ENCODE measurements at places on chromosomes 7 and 10. TPM values are rescaled to one million over a fixed set of nuclear protein-coding genes. Genes with fewer than 3 reads are reported as not detected.

DNA sequence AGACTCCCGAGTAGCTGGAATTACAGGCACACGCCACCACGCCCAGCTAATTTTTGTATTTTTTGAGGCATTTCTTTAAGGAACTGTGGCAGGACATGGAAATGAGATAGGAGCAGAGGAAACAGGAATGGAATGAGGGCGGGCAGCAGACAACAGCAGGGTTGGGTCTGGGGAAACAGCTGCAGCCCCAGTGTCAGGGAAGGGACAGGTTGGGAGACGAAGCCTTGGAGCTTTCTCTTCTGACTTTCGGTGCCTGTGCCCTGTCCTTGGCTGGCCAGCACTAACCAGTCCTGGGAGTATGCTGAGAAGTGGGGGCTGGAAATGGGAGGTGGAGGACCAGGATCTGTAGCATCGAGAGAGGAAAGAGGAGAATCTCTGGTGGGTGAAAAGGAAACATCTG, 47.4 kb downstream of the ATOH7 start:
- DNase-seq, result no peak

DNA sequence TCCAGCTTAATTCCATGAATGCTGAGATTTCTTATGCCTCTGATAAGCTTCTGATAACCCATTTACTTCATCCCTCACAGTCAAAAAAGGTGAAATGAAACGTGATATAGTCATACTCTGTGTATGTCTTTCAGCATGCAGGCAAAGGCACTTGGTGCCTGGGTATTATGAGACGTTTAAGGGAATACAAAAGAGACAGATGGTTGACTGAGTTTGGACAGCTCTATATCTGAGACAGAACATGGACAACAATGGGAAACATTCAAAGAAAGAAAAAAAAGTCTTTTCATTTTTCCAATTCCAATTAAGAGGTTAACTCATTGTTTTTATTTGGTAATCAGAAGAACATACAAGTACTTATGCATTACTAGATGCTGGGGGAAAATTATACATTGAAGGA, 96.2 kb downstream of the PPP1R17 start:
- no peak for DNase-seq

- DNase-seq, result no peak
Measured at GRCh38 chr7:105279688-105280007, 109.1 kb downstream of the SRPK2 start.

GRCh38 chr7:116399819-116400218, 99.7 kb upstream of the CAV2 start:
- DNase-seq, result peak; percentile 92

- peak; percentile 23 for DNase-seq
Measured at GRCh38 chr10:29063806-29064644, 224.8 kb upstream of the LYZL1 start.

- no peak for DNase-seq
Measured at GRCh38 chr7:87926581-87927461, 7.2 kb upstream of the ADAM22 start.

- DNase-seq, result peak; percentile 78
Measured at GRCh38 chr10:114876602-114877300, 55.2 kb downstream of the FHIP2A start.

- no peak for DNase-seq
Measured at GRCh38 chr7:2165610-2166594, 66.8 kb downstream of the MAD1L1 start.

DNA sequence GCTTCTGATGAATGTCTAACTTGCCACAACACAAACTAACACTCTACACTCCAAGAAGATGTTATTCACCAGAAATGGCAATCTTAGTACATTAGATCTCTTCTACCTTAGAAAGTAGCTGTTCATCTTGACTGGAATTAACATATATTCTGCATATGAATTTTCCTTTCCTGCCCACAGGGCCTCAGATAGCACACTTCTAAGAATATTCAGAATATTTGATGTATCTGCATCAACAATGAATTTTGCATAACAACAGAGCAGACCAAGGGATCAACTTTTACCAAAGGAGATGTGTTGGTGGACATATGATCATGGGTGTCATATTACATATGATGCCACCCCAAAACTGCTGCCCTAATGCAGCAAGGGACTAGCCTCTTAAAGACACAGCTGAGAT, 960.8 kb upstream of the GHITM start:
- no peak for DNase-seq

DNA sequence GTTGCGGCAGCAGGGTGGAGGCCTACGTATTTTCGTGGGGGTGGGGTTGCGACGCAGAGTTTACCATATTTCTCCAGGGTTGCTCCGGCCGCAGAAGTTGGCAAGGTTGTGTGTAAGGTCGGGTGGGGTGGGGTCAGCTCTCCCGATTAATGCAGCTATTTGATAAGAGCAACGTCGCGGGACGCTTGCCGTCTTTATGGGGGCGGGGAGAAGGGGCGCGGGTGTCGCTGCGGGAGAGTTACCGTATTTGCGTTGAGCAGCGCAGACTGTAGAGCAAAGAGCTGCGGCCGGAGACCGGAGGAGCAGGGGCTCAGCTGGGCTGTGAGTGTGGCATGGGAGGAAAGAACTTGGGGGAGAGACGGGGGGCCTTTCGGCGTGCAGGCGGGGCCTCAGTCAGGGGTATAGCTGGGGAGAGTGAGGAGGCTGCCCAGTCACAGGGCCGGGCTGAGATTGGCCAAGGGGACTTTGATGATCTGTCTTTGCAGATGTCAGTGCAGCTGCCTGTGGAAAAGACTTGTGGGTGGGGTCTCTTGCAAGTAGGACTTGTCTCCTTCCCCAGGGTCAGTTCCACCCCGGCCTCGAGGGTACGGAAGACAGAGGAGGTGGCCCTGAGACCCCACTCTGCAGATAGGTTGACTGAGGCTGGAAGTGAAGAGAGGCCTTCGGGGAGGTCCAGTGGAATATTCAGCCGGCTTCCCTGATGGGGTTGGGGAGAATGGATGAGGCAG, 26.6 kb downstream of the ZNF775 start:
- DNase-seq, result no peak

DNA sequence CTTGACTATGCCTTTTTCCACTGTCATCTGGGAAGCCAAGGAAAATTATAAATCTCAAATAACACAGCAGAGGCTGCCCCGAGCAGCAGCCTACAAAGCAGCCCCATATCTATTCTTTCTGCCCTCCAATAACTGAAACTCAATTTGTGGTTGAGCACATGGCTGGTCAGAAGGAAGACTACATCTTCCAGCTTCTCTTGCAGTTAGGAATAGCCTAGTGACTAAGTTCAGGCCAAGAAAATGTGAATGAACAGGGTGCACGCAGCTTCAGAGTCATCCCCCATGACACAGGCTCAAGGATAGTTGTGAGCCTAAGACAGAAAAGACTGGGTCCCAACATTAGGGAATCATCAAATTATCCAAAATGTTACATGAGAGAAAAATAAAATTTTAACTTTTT, 42.3 kb downstream of the CHCHD3 start:
- DNase-seq, result no peak

GRCh38 chr10:113000442-113000841, 50.4 kb downstream of the TCF7L2 start:
- DNase-seq, result no peak

DNA sequence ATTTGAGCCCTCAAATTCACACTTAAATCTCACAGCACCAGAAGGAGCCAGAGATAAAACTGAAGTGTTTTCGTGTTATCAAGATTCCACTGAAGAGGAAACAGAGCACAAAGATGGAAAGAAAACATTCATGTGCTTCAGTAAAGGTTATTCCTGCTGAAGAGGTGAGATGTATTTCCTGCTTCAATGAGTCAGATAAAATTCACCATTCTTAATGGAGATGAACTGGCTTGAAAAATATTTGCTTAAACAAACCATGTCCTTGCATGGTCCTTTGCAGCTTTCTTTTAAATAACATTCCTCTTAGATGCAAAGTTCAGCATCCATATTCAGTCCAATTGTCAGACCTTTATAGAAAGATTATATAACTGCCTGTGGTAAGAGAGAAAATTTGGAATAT, 294.2 kb downstream of the IPMK start:
- peak; percentile 39 for DNase-seq

DNA sequence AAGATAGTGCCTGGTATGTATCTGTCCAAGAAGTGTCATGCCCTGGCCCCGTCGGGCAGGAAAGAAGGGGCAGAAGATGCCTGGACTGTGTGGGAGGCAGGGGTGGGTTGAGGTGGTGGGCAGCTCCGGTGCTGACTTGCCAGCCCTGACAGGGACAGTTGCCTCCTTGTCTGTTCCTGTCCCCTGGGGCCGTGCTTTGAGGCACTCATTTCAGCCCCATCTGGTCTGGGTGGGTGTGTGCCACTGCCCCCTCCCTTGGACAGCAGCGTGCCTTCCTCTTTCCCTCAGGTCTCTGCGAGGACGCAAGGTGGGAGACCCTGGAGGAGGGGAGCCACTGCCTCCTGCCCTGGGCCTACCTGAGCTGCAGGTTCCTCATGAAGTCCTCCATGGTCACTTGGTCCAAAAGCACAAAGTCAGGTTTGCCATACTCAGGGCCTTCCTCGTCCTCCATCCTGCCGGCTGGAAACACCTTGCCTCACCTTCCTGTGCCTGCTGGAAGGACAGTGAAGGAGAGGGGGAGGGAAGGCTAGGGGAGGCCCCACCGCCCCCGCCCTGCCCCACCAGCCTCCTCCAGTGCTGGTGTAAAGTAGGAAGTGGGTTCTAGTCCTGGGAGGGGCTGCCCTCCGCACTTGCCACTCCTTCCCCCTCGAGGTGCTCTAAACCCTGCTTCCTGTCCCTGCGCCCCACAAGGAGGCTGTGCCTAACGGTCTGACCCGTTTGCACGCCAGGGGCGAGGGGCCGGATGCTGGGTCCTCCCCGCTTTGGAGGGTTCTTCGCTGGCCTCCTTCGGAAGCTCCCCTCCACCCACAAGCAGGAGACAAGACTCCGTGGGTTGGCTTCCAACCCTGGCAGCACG, at the start of gene MYO1G:
Gene MYO1G, minus strand, starts transcription at position 505 of the 856 bp plus-strand sequence. Its CDS starts 54 bp downstream, at position 451.
- DNase-seq, result no peak

DNA sequence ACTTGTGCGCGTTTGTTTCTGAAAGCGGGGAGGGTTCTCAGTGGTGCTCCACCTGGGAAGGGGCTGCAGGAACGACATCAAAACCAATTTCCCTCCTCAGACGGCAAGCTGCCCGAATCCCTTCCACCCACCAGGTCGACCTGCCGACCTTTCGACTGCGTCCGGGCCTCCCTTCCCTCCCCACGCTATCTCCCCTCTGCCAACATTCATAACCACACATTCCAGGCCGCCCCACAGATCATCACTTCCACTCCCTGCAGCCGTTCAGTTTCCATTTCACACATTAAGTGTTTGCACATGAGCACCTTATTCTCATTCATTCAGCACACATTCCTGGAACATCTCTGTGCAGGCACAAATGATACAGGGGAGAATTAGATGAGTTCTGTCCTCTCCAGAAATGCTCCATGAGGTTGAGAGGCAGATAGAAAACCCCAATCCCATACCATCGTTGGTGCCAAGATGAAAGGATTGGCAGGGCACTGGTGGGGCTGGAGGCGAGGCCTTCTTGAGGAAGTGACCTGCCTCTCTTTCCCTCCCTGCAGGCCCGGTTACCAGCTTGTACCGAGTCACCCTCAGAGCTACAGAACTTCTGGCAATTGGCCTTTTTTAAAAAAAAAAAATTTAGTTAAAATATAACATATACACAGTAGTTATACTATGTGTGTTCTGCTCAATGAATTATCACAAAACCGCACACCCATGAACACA, 70.0 kb downstream of the MINDY4 start:
- DNase-seq, result no peak

DNA sequence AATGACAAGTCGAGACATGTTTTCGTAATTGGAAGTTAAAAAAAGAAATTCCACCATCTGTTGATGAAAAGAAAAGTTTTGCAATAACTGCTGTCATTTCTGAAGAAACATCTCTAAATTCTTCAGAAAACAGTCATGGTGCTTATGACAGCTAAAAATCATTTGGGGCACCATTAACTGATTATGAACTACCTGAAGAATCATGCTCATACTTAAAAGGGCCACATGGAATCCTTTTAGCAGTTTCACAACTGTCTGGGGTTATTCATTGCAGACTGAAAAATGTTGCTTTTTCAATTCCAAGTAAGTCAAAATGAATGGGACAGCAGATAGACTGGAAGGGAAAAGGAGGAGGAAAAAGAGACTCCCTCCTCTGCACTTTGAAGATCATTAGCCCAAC, 134.2 kb downstream of the CHN2 start:
- peak; percentile 84 for DNase-seq

DNA sequence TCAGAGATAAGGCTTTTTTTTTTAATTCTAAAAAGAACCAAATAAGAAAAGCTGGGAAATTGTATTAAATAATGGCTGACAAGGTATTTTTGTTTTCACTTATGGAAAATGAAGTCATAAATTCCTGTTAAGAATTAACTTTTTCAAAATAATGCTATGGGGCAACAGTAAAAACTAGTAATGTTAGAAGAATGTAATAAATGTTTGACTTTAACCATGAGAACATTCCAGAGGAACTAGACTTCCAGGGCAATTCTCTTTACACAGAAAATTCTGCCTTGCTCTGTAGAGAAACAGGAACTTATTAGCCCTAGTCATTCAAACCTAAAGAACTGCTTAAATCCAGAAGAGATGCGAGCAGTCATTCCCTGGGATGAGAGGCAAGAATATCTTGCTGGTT, 571.1 kb downstream of the IPMK start:
- DNase-seq, result peak; percentile 82

DNA sequence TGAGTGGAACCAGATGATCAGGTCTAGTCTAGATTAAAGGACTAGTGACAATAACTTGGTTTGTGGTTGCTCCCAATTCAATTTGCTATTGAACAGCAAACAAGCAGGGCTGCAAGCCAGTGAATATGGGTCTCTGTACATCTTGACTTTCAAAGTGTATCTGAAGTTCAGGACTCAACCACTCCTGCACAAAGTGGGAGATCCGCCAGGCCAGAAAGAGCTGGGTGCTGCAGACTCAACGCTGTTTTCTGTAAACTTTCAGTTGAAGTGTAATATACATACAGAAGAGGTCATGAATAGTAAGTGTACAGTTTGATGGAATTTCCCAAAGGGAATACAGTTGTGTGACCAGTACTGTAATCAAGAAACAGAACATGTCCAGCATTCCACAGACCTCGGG, 416.6 kb downstream of the RPS24 start:
- no peak for DNase-seq

GRCh38 chr7:113044394-113044793, 42.2 kb downstream of the GPR85 start:
- DNase-seq, result no peak

DNA sequence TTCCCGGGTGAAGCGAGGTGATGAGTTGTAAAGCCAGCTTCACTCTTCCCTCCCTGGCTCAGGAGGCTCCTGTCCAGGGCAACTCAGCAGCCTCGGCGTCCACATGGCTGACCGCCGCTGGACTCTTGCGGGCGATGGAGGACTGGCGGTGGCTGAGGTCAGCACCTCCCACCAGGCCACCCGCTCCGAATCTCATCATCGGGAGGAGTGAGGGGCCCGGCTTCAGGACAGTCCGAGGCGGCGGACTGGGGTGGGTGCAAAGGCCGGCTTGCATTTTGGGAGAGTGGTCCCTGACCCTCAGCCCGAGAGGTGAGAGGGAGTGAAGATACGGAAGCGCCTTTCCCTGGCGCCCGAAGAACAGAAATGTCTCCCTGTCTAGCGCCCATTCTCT, 759 bp downstream of the DNAJB12 start:
- DNase-seq, result no peak

- DNase-seq, result peak; percentile 67
Measured at GRCh38 chr10:14601872-14602725, 172.6 kb downstream of the FAM107B start.

The AVPI1 gene
- total RNA-seq, result 22.7 TPM

The FKBP6 gene
- total RNA-seq, result not detected

The FUOM gene
- 33.7 TPM for total RNA-seq

Measured in foreskin keratinocyte (primary cell).